NCI-H1092 (cell line): ENCODE measurements at places on chromosomes 12 and 14.

DNA sequence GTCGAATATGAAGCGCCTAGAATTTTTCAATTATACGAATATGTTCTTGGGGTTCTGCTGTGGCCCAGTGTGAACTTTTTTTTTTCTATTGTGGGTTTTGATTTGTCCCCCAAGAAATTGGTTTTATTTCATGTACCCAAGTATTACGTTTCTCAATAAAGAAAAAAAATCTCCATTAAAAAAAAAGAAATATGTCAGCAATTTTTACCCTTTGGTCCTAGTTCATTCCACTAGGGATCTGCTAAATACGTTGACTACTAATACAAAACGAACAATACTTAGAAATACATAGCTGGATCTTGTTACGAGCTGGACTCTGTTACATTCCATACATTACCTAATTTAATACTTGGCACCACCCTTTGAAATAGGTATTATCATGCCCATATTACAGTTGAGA, 216.9 kb downstream of the SLC16A7 start:
- DNase-seq, result no peak

DNA sequence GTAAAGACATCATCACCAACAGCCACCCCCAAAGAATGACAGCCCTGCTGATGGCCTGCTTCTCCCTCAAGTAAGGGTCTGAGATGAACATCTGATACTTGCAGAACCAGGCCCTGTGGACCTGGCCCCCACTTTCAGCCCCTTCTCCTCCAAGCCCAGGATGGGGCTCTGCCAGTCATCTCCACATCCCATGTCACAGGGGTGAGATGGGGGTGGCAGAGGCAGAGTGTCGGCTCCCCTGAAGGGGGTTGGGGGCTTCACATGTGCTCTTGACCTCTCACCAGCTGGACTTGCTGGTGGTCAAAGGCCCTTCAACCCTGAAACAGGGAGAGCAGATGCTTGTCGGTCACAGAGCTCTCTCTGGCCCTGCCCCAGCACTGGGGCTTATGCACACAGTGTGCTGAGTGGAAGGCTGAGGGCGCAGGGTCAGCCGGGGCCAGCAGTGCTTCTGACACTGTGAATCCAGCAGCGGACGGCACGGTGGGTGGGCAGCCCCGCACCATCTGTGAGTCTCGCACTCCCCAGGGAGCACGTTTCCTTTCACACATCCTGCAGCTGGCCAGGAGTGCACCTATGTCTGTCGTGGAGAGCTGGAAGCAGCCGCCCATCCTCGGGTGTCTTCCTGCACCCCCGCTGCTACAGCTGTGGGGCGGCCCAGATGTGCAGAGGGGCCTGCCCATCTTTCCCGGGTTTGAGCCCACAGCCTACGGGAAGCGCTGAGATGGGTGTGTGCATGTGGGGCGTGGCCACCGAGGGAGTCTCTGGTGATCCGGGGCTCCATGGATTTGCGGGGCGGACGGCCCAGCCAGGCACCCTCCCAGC, 94.3 kb downstream of the ADGRD1 start:
- no peak for DNase-seq

DNA sequence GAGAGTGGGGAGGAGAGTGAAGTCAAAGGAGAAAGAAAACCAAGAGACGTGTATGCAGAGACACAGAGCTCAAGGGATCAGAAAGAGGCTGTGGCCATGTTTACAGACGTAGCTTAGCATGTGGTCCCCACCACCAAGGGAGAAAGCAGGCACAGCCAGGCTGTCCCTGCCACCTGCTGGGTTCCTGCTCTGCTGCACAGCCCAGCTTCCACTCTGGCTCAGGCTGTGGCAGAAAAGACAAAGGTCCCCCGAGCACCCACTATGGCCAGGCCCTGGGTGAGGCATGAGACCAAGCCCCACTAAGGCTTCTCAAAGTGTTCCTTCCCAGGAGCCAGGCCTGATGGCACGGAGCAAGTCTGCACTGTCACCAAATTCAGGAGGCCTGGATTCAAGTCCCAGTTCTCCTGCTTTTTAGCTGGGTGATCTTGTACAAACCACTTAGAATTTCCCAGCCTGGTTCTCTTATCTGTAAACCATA, 25.9 kb upstream of the COL2A1 start:
- DNase-seq, result no peak

GRCh38 chr14:24381363-24382063, 13.5 kb downstream of the NFATC4 start:
- DNase-seq, result no peak
